ENCODE measurements at places on chromosomes 2 and 18.

DNA sequence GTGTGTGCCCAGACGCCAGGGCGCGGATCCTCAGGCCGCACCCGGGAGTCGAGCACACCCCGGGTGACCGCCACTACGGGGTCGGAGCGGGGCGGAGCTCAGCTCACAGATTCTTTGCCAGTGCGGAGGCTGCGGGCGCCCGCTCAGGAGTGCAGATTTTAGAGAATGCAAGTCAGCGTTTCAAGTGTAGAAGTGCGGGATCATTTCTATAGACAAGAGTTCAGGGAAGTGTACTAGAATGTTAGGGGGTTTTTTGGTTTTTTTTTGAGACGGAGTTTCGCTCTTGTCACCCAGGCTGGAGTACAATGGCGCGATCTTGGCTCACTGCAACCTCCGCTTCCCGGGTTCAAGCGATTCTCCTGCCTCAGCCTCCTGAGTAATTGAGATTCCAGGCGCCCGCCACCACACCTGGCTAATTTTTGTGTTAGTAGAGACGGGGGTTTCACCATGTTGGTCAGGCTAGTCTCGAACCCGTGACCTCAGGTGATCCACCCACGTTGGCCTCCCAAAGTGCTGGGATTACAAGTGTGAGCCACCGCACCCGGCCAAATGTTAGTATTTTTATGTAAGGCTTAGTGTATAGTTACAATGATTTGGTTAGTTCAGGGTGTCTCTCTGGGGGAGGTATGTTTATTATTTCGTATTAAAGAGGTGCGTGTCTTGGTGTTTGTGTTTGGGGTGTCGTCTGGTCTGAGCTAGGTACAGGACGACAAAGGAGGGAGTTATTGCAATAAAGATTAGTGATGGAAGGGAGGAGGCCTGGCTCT, 619 bp upstream of the FAM168B start:
- DNase-seq, result peak; percentile 53

GRCh38 chr2:50111067-50111466, 920.9 kb downstream of the NRXN1 start:
- no peak for DNase-seq

GRCh38 chr2:234125451-234126145, 75.1 kb downstream of the SPP2 start:
- DNase-seq, result no peak

DNA sequence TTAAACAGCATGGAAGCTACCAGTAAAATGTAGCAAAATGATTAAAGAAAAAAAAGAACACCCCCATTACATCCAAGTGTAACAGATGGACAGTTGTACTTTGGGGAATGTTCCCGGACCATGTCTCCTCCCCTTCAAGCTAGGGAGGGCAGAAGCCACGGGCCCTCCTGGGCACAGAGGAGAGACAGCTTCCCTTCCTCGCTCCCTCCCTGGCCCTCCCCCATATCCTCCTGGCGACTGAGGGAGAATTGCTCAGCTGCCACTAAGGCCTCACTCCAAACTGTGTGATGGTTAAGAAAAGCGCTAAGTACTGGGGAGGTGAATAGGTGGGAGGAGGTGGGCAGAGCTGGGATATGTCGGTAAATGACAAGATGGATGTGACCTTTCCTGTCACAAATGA, 358.0 kb downstream of the HRH4 start:
- DNase-seq, result no peak

DNA sequence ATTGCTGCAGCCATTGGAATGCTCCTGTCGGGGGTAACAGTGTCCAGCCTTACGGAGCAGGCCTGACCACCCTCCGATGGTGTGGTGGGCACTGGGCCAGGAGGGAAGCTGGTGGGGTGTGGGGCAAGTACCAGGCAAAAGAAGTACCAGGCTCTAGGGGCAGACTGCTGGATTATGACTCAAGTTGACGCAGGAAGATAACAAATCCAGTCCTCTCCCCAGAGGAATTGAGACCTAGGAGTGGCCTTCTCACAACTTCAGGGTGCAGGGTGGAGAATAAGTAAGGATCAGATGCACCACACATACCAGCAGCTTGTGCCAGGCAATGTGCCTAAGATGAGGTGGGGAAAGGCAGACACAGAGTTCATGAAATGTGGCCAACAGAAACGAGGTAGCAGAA, 37.9 kb downstream of the SEMA4F start:
- DNase-seq, result no peak

DNA sequence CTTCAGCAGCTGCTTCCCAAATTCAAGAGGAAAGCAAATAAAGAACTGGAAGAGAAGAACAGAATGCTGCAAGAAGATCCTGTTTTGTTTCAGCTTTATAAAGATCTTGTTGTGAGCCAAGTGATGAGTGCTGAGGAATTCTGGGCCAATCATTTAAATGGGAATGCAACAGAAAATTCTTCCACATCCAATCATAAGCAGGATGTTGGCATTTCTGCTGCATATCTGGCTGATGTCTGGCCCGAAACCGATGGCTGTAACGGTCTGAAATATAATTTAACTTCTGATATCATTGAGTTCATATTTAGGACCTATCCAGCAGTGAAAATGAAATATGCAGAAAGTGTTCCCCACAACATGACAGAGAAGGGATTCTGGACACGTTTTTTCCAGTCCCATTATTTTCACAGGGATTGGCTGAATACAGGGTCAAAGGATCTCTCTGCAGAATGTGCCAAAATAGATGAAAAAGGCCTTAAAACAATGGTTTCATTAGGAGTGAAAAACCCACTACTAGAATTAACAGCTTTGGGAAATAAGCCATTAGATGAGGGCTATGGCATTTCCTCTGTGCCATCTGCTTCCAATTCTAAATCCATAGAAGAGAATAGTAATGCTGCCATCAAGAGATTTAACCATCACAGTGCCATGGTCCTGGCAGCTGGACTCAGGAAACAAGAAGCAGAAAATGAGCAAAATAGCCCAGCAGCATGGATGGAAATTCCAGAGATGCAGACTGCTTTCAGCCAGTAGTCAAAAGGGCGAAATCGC, 175.6 kb downstream of the MC4R start:
- DNase-seq, result no peak

DNA sequence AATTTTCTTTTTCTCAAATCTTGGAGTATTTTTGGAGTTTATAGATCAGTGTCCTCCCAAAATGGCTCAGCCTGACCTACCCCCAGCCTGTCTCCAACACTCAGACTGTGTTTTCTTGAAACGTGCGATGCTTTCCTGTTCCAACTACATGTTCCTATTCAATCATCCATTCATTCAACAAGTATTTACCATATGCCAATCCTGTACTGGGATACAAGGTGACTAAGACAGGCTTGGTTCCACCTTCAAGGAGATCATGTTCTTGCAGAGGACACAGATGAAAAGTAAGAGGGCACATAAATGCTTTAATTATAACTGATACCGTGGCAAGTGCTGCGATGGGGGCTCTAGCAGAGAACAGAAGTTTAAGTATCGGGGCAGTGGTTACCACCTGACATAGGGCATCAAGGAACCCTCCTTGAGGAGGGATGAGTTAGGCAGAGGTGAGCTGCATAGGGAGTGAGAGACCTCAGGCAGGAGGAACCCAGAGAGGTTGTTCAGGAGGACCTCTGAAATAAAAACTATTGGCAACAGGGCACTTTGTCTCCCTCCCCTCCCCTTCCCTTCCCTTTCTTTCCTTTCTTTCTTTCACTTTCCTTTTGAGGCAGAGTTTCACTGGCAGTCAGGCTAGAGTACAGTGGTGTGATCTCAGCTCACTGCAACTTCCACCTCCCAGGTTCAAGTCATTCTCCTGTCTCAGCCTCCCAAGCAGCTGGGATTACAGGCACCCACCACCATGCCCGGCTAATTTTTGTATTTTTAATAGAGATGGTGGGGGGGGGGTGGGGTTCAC, 469.0 kb downstream of the EPHA4 start:
- no peak for DNase-seq

DNA sequence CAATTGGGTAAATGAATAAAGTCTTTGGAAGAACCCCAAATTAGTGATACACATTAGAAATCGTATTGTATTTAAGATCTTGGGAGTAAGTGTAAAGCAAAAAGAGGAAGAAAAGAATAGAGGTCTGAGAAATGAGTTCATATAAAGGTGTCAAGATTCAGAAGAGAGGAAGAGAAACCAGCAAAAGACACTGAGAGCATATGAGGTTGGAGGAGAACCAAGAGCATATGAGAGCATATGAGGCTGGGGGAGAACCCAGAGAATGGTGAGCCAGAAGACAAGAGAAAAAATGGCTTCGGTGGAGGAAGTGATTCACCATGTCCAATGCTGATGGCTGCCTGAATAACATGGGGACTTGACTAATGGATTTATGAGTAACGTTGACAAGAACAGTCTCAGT, 620.1 kb upstream of the GCFC2 start:
- no peak for DNase-seq

GRCh38 chr18:10285283-10285640, 169.2 kb upstream of the APCDD1 start:
- DNase-seq, result no peak

GRCh38 chr18:8480506-8481328, 128.5 kb upstream of the RAB12 start:
- DNase-seq, result no peak

- DNase-seq, result no peak
Measured at GRCh38 chr2:20080839-20081415, 29.5 kb upstream of the LAPTM4A start.

- no peak for DNase-seq
Measured at GRCh38 chr2:177287814-177288213, 23.3 kb upstream of the NFE2L2 start.

DNA sequence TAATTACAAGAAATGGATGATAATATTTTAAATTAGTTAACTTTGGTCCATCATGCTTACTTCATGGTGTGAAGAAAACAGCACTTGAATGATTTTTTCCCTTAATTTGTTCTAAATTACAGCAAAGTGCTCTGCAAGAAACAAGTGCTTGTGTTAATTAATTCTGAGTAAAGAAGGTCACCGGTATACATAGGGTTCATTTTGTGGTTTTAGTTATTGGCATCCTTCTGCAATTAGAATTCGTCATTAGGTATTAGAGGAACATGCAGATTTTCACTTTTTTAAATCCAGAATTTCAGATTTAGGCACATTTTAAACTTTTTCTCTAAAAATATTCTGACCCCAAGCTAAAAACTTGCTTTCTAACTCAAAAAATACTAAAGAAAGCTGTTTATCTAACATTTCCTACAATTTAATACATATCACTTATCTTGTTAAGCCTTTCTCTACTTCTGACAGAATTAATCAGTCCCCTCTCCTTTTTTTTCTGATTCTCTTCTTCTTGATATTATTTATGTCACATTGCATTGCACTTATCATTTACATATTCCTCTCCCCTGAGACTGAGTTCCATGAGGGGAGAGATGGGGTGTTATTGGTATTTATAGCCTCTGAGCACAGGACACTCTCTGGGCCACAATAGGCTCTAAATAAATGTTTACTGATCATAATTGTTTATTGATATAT, 129.2 kb downstream of the PLA2R1 start:
- DNase-seq, result no peak

DNA sequence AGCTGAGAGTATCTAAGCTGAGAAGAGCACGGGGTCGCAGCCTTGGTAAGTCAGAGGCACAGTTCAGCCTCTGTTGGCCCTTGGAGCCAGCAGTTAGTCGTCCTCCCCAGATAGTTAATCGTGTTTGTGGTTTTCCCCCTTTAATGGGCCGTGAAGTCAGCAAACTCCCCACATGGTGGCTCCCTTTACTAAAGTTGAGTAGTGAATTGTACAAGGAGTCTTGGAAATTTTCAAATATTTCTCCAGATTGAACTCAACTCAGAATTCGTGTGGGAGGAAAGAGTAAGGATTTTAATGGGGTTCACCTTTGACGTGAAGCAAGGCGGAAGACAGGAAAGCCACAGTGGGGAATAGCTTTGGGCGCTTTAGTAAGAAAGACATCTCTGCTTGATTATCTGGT, 2.4 kb upstream of the ADCYAP1 start:
- no peak for DNase-seq

DNA sequence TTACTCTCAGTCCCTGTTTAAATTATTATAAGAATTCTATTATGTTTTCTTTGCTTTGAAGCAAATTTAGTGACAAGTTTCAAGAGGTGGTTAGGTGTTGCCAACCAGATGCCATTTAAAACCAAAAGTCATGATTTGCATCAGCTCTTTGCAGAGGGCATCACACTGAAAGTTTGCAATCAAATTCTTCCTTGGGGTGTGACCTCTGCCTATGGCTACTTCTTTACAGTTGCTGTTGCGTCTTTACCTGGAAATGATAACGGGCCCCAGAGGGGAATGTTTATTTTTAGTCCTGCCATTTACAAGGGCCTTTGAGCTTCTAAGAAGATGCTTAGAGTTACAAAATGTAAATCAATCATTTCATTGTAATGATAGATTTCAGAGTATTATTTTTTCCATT, 561.0 kb downstream of the ARHGAP15 start:
- no peak for DNase-seq

DNA sequence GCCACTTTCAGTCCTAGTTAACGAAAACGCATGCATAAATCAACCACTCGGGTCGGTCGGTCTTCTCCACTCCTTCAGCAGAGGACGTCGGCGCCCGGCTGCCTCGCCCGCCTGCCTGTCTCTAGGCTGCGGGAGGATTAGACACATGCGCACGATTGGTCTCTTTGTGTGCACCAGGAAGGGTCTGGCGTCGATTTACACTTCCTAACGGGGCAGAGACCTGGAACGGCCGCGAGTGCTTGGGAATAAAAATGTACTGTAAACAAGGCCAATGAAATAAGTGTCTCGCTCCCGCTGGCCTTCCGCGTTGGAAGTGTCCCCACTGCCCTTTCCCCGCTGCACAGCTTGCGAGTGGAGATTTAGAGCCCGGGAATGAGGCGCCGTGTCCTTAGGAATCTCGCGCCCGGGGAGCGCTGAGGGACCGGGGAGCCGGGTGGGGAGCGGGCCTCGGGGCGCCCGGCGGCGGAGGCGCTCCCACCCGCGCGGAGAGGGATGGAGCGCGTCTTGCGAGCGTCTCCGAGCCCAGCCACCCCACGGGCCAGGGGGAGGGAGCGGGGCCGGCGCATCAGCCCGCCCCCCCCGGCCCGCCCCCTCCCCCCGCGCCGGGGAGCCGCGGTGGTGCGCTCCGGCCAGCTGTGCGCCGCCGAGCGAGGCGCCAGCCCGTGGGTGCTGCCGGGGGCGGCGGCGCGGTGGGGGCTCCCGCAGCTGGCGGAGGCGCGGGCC, at the start of gene DOK6:
Gene DOK6, plus strand, starts transcription at position 636 of the 723 bp plus-strand sequence.
- no peak for DNase-seq

DNA sequence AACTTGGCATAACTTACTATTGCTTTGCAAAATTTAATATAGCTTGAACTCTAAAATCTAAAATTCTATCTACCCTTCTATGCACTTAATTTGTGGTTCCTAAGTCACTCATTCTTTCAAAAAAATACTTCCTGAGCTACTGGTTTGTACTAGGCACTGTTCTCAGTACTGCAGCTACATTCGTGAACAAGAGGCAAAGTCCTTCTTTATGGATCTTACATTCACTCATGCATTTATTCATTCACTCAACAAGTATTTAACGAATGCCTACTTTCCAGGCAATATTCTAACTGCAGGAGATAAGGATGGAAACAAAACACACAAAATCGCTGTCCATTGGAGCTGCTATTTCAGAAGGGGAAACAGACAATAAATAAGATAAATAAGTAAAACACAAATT, 104.8 kb downstream of the NBAS start:
- DNase-seq, result no peak

Measured in activated naive CD4-positive, alpha-beta T cell treated with anti-CD3 and anti-CD28 coated beads for 36 hours (primary cell).